Lower lobe of right lung (tissue), 2 donors: ENCODE measurements at places on chromosomes 1 and 21.

DNA sequence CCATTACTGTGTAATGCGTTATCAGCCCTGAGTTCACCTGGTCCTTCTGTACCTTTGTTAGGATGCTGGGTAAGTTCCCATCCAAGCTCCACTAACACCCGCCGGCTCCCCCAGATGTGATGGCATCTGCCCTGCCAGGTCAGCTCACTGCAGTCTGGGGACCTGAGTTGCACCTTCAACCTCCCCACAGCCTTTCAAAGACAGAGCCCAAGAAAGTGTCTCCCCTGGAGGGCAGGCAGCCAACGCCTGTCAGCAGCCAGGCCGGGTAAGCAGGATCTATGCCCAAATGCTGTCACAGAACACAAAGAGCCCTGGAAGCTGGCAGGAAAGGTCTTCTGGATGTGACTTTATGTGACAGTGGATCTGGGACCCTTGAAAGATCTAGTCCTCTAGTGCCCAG lies 13.7 kb downstream of the MRAP start:
- no peak for DNase-seq
- H3K4me3 ChIP-seq, result no peak overlapping the region
- no peaks in the 10 kb centered on the region for H3K4me1 ChIP-seq
- no peak overlapping the region for H3K27ac ChIP-seq
- no peaks in the 10 kb centered on the region for H3K27me3 ChIP-seq

DNA sequence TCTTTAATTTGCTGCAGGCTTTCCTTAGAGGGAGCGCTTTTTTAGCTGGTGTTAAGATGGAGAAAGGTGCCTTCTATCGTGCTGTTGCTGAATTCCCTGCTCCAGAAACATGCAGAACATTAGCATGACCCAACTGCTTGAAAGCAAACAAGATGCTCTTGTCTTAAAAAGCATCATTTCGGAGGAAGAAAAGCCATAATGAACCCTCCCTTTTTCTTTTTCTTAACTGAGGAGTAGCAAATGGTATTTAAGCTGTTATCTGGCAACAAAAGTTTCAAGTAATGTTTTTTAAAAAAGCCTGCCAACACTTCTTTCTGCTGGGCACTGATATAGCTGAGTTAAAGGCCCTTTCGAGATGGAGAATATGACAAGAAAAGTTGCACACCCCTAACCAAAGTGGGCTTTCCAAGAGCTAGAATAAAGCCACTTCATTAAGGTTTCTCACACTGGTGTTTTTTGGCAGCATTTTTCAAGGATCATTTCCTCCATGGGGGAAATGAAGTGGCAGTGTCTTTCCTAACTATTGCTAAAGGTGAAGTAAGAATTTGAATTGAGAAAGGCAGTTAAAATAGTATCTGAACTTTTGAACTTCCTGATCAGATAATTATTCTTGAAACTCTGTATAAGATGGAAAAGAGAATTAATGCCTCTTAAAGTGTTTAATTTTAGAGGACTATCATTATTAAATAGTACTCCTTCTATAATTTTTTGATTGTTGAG lies 38.8 kb downstream of the ST6GALNAC5 start:
- no peak overlapping the region for H3K27ac ChIP-seq
- no peak for DNase-seq
- no peaks in the 10 kb centered on the region for H3K4me1 ChIP-seq
- H3K4me3 ChIP-seq, result no peak overlapping the region
- H3K36me3 ChIP-seq, result no peaks in the 10 kb centered on the region
- H3K27me3 ChIP-seq, result no peaks in the 10 kb centered on the region

- H3K27me3 ChIP-seq, result no peaks in the 10 kb centered on the region
- peak within 1 kb of the TSS; percentile 77 for H3K4me3 ChIP-seq
- no peaks in the 10 kb centered on the region for H3K36me3 ChIP-seq
- DNase-seq, result no peak
- peaks cover 21% of the 10 kb centered on the region for H3K4me1 ChIP-seq
Measured at GRCh38 chr1:93180723-93181613, at the start of gene CCDC18. Gene CCDC18, plus strand, starts transcription at chr1:93180724. Its CDS starts 2,638 bp downstream, at chr1:93183362.

DNA sequence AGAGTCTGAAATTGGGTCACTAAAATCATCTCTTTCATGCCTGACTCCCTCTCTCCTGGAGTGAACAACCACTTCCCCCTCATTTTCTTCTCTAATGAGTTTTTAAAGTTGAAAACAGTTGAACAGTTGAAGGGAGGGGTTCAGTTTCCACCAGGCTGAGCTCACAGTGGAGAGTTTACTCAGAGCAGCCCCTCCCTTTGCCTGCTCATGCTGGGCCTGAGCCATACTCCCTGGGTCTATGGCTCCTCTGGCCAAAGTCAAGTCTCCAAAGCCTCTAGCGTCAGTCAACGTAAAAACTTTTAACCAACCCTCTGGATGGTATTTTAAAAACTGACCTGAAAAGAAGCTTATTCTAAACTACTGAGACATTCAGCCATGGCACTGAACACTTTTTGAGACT lies 100.8 kb upstream of the RNPC3 start:
- no peak for DNase-seq
- H3K27me3 ChIP-seq, result no peaks in the 10 kb centered on the region
- no peaks in the 10 kb centered on the region for H3K4me1 ChIP-seq
- no peak overlapping the region for H3K4me3 ChIP-seq
- no peak overlapping the region for H3K27ac ChIP-seq

- H3K27ac ChIP-seq, result peak overlapping the region; percentile 13
- H3K4me3 ChIP-seq, result peak overlapping the region; percentile 62
- DNase-seq, result peak; percentile 88
- no peaks in the 10 kb centered on the region for H3K27me3 ChIP-seq
- H3K4me1 ChIP-seq, result peaks cover 17% of the 10 kb centered on the region
Measured at GRCh38 chr1:152188673-152189591, 29.9 kb upstream of the RPTN start.

DNA sequence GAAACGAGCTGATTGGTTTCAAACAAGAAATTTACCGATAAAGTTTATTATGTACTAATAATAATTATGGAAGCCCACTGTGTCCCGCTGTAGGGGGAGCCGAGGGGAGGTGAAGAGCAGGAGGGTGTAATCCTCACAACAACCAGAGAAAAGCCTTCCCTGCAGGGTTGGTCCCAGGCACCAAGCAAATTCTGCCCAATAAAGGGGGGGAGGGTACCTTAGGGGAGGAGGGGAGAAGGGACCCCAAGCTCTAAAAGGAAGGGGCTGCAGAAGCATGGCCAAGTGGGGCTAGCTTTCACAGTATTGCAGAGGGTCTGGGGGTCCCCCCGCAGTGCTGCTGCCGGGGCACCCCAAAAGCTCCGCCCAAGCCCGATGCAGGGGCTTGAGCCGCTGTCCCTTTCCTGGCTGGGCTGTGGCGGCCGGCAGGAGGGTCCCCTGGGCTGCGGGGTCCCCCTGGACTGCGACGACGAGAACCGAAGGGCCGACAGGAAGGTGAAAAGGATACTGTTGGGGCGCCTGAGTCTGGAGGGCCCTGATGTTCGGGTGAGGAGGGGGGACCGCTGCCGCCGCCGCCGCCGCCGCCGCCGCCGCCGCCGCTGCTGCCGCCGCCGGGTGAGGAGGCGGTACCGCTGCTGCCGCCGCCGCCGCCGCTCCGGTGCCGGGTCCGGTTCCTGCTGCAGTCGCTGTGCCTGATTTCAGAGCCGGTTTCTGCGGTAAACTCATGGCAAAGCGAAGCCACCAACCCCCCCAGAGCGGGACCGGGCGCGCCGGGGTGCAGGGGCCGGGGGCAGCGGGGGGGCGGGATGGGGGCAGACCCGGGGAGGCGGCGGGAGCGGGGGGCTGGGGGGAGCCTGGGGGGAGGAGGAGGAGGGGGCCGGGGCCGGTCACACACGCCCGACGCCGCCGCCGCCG lies 771 bp downstream of the EIF4G3 start:
- H3K4me3 ChIP-seq, result peak overlapping the region; percentile 89
- peak overlapping the region; percentile 93 for H3K27ac ChIP-seq
- H3K36me3 ChIP-seq, result no peaks in the 10 kb centered on the region
- H3K4me1 ChIP-seq, result peaks cover 26% of the 10 kb centered on the region
- peak; percentile 65 for DNase-seq

- H3K4me3 ChIP-seq, result no peak overlapping the region
- no peak overlapping the region for H3K27ac ChIP-seq
- H3K36me3 ChIP-seq, result no peaks in the 10 kb centered on the region
- no peak for DNase-seq
Measured at GRCh38 chr1:186761358-186761757, 67.4 kb upstream of the PLA2G4A start.

GRCh38 chr1:21639594-21640041 lies 29.5 kb downstream of the RAP1GAP start:
- H3K27ac ChIP-seq, result peak overlapping the region; percentile 73
- no peak overlapping the region for H3K4me3 ChIP-seq
- no peaks in the 10 kb centered on the region for H3K36me3 ChIP-seq
- peaks cover 14% of the 10 kb centered on the region for H3K4me1 ChIP-seq
